ENCODE measurements at places on chromosomes 1 and 21. TPM values are rescaled to one million over a fixed set of nuclear protein-coding genes. Genes with fewer than 3 reads are reported as not detected.

KIF2C gene
- total RNA-seq = 127 TPM

XCL2 gene
- not detected for total RNA-seq

DNA sequence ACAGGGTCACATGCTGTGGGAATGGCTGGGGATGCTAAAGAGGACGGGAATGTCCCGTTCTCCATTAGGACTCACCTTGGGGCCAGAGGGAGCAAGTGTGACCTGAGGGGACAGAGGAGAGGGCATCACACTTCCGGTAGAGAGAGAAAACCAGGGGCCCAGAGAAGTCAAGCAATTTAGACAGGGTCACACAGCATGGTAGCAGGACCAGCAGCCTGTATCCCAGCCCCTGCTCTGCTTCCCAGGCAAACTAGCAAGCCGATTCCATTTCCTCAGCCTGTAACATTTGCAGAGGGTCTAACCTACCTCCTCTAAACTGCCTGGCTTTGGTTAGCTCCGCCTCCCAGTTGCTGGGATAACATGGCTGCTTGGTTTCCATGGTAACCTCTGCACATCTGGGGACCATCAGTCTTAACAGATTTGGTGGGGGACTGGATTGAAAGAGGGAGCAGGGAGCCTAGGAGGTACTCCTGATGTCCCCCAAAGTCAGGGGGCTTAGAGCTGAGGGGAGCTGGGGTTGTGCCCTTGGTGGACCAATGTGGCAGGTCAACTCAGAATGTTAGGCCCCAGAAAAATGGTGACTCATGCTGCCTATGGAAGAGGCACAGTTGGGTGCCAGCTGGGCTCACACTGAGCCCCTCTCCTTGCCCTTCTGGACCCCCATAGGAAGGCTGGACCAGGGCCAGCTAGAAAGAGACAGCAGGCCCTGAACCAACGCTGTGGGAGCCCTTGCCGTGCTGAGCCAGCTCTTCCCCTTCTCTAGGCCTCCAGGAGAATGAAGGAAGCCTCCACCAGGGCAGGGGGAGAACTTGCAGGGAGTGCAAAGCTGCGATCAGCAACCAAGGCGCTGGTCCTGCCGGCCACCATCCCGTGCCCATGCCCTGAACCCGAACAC is 9.5 kb downstream of the COL16A1 start:
- peak; percentile 53 for DNase-seq

GRCh38 chr1:61091455-61091854 is 9.1 kb downstream of the NFIA start:
- no peak for DNase-seq

DNA sequence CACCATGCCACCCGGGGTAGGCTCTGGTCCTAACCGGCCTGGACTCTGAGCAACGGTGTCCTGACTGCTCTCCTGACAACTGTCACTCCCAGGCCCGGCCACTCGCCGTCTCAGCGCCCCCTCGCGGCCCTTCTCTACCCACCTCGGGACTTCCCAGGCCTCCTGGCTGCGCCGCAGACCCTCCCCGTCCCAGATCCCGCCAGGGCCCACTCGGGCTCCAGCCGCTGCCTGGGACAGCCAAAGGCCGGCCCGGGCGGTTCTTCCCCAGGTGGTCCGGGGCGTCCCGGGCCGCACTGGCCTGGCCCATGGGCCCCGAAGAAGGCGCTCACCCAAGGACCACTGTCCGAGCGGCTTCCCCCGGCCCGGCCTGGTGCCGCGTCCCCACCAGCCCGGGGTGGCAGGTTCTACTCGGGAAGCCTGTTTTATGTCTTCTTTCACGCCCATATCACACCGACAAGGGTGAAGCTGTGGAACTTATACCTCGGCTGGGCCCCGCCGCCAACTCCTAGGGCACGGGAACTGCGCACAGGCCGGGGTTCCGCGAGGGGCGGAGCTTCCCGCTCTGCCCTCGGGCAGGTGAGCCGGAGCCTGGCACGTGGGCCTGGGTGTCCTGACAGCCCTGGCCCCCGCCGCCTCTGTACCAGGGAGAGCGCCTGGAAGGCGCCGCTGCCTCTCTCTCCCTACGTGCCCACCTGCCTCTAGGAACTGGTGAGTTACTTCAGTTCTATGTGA is 138.3 kb downstream of the TTLL7 start:
- DNase-seq = peak; percentile 65

DNA sequence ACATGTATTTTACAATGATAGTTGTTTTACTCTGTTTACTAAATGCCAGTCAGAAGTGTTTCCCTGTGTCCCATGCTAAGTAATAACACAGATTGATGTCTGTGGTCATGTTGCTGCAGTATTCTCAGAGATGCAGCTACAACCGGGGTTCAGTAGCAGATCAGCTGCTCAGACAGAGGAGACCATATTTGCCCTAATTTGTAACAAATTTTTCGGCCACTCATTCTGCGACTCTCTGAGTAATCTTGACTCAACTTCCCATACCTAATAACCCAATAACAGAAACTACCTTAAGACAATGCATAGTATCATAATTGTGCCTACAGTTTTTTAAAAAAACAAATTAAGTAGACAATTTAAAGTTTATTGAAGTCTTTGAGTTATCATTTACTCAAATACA is 32.6 kb downstream of the NIBAN1 start:
- no peak for DNase-seq

GRCh38 chr1:163697137-163697536 is 375.4 kb downstream of the NUF2 start:
- DNase-seq = no peak

DNA sequence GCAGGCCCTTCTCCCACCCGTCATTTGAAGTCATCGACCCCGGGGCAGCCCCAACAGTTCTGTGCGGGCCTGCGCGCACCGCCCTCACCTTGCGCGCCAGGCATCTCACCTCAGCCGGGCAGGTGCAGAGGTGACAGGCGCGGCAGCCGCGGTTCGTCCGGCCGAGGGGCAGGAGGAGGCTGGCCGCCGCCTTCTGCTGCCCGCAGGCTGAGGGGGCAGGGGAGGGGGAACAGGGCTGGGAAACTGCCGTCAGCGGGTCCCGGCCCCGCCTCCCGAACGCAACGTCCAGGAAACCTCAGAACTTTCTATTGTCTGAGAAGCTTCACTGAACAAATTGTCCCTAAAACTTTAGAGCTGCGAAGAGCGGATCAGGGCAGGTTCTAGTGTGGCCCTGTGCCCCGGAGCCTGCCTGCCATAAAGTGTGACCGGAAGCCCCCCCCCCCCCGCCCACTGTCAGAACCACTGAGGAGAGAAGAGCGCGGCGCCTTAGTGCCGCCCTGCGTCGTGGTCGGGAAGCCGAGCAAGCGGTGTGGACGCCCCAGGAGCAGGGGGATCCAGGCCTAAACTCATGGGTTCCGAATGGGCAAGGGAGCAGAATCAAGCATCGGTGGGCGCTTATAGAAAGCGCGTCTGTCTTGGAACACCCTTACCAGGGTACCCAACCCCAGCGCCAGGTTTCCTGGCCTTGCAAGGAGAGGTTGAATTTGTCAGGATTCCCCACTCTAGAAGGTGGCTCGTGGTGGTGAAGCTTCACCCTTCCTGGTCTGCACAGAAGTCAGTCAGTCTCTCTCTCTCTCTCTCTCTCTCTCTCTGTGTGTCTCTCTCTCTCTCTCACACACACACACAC is 13.3 kb upstream of the TBX15 start:
- no peak for DNase-seq
